ENCODE measurements at places on chromosomes 7 and 10.

- DNase-seq = no peak
These were observed 162.0 kb downstream of the DGKI start for GRCh38 chr7:137684776-137685175.

- DNase-seq = no peak
These were observed 1.8 kb downstream of the PRF1 start for GRCh38 chr10:70600512-70601395.

DNA sequence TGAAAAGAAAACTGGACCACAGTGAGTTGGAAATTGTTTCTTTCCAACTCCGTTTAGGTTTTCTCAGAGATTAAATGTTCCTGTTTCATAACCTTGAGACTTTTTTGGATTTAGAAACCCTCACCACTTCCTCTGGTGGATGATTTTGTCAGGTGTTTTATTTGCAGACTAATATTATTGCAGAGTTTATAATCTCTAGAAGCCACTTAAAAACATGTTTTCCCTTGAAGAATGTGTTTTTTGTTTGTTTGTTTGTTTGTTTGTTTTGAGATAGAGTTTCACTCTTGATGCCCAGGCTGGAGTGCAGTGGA, 520 bp upstream of the MICU1 start:
- no peak for DNase-seq

- peak; percentile 52 for DNase-seq
These were observed 58.4 kb downstream of the DNAJC12 start for GRCh38 chr10:67779465-67780203.

GRCh38 chr10:4099202-4099601, 314.2 kb upstream of the KLF6 start:
- DNase-seq = no peak
